ENCODE measurements at places on chromosomes 12 and 14.

- DNase-seq: no peak
Observed at GRCh38 chr12:56188131-56188777, 1.0 kb downstream of the SMARCC2 start.

DNA sequence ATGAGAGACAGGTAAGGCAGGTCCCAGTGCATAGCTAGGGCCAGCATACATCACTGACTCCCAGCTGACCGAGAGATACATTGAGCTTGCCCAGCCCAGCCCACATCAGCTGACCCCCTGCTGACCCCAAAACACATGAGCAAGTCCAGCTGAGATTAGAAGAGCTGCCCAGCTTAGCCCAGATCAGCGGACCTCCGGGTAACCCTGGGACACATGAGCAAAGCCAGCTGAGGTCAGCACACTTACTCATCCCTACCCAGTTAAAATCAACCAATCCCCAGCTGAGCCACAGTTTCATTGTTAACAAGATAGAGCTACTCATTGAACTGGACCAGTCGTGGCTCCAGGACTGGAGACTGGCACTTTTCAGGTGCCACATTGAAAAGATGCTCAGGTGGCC is 21.8 kb upstream of the FBXO34 start:
- DNase-seq: no peak

GRCh38 chr14:95685978-95686922 is at the start of gene TCL1B:
TSS of gene TCL1B (plus strand) at chr14:95686426. CDS start at chr14:95686468, 42 bp downstream.
- DNase-seq: no peak

GRCh38 chr12:67415473-67415872 is 146.3 kb downstream of the CAND1 start:
- peak; percentile 14 for DNase-seq

DNA sequence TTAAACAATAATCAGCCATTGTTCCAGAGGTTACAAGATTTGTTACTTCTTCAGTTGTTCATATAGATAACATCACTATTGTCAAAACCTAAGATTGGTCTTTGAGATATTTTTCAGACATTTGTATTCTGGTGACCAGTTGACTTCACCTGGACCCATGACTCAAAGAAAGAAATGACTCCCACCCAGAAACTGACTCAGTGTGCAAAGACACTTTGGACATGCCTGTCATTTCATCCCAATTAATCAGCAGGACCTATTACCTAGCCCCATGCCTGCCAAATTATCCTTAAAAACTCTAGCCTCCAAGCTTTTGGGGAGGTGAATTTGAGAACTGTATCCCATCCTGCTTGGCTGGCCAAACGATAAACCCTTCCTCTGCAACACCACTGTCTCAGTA is 27.7 kb upstream of the TSPAN11 start:
- no peak for DNase-seq

DNA sequence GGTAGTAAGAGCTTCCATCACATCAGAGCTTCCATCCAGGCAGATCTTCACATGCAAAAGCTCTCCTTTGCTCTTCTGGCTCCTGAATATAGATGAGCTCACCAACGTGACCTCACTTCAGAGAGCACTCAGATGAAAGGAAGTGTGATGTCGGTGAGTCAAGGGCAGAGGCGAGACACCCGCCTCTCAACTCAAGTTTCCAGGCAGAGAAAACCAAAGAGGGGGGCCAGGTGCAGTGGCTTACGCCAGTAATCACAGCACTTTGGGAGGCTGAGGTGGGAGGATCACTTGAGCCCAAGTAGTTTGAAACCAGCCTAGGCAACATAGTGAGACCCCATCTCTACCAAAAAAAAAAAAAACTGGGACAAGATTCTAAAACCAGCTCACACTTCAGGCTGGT is 126.9 kb downstream of the DUSP6 start:
- DNase-seq: no peak

GRCh38 chr12:75170640-75171185 is 38.9 kb downstream of the KCNC2 start:
- DNase-seq: no peak

GRCh38 chr12:114319422-114319821 is 86.5 kb downstream of the TBX5 start:
- no peak for DNase-seq

DNA sequence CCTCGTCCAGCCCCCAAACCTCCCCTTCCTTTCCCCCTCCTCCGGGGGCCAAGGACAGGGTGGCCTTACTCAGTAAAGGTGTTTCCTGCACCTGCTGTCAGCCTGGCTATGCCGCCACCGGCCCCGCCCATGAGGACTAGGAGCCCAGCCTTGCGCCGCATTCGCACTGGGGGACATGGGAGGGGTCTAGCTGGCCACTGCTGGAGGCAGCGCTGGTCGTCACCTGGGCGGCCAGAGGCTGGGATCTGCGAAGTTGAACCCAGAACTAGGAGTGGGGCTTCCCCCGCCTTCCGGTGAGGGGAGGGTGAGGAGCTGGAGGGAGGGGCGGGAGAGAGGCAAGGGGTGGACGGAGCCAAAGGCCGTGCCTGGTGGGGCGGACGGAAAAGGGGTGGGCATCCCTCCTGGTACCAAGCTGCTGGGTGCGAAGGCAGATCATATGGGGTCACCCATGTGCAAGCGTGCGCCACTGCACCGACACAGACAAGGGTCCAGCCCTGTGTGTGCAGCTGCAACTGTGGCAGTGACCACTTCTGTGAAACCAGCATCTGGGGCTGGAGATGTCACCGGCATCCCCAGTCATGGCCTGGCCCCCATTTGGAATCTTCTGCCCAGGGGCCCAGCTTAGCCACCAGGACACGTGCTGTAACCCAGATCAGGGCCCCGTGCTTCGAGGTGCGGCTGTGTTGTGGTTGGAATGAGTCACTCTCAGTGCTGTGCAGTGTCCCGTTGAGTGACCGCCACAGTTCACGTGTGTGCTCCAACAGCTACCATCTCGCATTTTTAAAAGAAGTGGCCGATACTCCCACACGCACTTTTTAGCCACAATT is 8.5 kb downstream of the AMN start:
- DNase-seq: peak; percentile 4

GRCh38 chr12:75642226-75642625 is 130.8 kb upstream of the KRR1 start:
- no peak for DNase-seq

DNA sequence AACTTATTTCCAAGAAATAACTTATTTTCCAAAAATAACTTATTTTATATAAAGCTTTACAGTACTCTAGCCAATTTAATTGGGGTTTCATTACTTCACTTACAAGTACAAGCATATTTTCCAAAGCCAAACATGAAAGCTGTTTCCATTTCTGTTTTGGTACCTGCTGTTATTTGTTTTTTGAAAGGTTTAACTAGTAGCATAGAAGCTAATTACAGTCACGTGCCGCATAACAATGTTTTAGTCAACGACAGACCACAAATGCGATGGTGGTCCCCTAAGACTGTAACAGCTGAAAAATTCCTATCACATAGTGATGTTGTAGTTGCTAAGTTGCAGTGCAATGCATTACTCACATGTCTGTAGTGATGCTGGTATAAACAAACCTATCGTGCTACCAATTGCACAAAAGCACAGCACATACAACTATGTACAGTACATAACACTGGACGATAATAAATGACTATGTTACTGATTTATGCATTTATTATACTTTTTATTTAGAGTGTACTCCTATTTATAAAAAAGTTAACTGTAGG is 21.7 kb downstream of the PTPN21 start:
- DNase-seq: no peak

GRCh38 chr12:122533856-122534255 is 6.8 kb downstream of the KNTC1 start:
- DNase-seq: no peak

DNA sequence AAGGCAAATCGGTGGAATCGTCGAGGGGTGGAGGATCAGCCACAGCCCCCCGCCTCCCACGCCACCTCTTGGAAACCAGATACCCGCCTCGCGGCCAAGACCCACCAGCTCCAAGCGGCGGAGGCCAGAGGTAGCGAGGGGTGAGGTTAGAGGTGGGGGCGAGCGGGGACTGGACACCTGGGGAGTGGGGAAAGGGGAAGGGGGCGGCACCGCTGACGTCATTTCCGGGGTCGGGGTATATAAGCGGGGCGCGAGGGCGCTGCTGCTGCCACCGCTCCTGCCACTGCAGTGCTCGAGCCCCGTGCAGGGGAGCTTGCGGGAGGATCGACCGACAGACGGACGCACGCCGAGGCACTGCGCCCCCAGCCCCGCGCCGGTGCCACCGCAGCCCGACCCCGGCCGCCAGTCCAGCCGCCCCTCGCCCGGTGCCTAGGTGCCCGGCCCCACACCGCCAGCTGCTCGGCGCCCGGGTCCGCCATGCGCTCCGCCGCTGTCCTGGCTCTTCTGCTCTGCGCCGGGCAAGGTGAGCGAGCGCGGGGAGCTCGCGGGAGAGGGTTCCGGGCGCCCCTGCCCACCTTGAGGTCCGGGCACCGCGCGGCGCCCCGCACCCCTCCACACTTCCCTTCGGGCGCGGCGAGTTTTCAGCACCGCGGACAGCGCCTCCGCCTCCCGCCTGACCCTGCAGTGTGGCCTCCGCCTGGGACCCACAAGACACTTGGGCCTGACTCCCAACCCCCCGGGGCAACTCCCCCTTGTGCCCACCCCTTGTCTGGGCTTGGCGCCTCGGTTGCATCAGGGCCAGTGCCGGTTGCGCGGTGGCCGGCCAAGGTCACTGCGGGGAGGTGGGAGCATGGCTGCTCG is at the start of gene CHGA:
Gene CHGA (plus strand): TSS at position 268 of the 861 bp plus-strand sequence. CDS start 210 bp downstream, at position 478.
- DNase-seq: peak; percentile 67

DNA sequence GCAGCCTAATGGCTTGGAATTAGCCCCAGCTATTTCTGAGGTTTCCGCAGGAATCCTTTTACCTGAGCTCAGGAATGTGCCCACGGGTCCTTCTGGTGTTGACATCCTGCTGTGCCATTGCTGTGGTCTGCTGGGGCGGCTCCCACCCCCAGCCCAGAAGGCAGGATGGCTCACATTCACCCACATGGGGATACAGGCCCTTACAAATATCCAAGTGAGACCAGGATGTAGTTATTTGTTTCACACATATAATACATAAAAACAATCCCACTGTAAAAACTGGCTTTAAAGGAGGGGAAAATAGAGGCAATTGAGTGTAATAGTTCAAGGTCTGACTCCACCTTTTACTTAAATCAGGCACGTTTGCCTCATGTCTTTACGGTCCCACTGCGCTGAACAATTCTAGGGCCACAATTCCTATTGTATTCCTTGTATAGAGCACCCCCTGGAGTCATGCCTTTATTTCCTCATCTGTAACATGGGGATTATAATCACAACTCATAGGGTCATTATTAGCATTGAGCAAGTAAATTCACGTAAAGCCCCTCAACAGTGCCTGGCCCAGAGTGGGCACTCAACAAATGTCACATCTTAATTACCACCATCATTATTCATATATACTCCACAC is 57.2 kb upstream of the FICD start:
- DNase-seq: no peak

DNA sequence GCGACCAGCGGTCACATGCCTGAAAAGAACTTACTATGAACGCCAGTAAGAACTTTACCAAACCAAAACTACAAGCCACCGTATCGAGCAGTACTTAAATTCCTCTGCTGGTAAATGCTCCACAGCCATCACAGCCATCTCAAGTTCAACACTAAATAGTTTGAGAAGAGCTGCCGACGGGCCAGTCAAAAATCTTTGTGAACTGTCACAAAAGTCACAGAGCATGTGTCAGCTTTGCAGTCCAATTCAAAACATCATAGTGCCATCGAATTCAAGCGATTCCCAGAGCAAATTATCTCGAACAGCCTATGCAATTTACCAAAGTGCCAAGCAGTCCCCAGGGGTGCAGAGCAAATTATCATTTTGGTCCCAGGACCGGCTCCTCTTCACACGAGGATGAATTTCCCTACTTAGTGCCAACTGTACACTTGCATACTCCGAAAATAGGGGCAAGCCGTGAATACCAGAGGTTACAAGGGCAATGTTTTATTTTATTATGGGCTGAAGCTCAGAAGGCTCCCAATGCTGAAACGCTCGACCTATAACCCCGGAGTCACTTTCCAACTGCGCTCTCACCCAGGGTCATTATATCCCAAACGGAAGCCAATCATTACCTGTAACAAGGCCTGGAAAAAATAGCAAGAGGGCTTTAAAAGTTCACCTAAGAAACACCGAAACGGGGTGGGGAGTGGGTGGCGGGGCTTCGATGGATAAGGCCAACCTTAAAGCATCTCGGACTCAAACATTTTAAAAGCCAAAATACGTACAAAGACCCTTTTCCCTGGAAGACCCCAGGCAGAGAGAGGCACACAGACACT is 1.1 kb downstream of the LRP6 start:
- DNase-seq: no peak

- no peak for DNase-seq
Observed at GRCh38 chr14:69612783-69613130, 1.4 kb downstream of the SUSD6 start.

- peak; percentile 55 for DNase-seq
Observed at GRCh38 chr12:54988402-54989054, 4.0 kb upstream of the TESPA1 start.

DNA sequence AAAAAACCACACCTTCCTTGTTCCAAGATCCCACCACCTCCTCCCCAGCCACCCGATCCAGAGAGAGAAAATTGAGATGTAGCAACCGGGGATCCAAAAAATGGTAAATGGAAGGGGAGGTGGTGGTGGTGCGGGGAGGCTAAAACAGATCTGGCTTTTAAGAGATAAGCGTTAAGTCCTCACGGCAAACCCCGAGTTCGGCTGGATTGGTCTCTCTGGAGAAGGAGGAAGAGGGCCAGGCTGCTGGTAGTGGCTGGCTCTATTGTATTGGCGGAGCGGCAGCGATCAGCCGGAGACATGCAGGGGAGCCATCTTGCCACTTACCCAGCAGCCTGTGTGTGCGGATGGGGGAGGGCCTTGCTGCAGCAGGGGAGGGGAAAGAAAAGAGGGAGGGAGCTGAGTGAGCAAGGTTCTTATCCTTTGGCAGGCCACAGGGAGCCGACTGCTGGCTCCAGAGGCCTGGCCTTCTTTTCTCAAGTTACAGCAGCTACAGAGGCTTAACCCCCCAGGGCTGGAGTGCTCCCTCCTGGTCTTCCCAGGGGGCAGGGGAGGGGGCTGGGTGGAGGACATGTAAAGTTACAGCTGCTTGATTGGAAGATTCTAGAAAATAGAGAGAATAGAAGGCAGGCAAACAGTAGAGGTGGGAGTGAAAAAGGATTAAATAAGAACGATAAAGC is 14.1 kb upstream of the CDH24 start:
- no peak for DNase-seq

DNA sequence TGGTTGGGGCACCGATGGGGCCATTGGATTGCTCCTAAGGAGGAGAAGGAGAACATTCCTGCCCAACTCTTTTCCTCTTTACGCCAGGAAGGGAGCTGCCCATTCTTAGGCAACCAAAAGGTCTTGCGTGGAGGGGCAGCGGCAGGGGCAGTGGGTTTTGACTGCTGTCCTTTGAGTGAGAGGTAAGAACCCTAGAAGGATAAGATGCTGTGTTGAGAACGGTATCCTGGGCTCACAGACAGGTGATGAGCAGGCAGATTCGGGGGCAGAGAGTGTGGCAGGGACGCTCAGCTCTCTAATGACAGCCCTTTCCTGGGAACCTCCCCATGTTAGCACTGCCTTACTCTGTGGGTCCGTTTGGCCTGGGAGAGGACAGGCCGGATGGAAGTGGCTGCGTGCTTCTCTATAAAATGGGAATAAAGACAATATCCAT is 13.2 kb downstream of the LRTM2 start:
- DNase-seq: no peak

DNA sequence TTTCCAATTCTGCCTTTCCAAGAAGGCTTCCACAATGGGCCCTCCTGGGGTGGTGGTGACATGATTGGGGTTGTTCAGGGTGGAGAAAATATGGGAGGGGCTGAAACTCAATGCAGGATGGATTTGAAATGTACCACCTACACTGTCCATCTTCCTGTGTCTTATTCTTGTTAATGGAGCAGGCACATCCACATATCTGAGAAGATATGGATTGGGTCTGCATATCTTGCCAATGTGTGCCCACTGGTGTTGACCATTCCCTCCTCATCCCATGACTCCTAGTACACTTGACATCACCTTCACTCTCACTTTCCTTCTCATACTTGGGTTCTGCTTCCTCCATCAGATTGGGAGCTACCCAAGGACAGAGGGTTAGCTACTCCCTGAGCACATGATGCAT is 7.2 kb downstream of the KRT76 start:
- DNase-seq: no peak
